Natural killer cell treated with Interleukin-12 subunit alpha and Interleukin-12 subunit beta and Interleukin-15 and Interleukin-18, amount 100 ng/mL, for 72 hours (primary cell): ENCODE measurements at places on chromosomes 6 and 20.

DNA sequence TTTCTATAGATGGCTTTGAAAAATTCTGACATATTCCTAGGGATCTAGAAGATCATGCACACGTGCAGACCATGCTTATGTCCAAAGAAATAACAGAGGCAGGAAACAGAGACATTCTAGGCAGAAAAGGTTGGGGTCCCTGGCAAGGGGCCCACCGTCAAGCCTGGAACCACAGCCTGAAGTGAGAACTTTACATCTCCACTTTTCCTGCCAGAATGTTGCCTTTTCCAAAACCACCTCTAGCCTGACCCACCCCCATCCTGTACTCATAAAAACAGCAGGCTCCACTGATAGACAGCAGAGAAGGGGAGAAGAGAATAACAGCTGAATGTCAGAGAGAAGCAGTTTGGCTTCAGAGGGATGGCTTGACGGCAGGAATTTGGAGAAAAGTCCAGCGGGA is 257.3 kb upstream of the NT5E start:
- DNase-seq, result no peak

- DNase-seq, result no peak
Measured at GRCh38 chr20:64058536-64058935, 4.5 kb upstream of the TCEA2 start.

- DNase-seq, result no peak
Measured at GRCh38 chr20:15986690-15987089, 586.6 kb downstream of the KIF16B start.

DNA sequence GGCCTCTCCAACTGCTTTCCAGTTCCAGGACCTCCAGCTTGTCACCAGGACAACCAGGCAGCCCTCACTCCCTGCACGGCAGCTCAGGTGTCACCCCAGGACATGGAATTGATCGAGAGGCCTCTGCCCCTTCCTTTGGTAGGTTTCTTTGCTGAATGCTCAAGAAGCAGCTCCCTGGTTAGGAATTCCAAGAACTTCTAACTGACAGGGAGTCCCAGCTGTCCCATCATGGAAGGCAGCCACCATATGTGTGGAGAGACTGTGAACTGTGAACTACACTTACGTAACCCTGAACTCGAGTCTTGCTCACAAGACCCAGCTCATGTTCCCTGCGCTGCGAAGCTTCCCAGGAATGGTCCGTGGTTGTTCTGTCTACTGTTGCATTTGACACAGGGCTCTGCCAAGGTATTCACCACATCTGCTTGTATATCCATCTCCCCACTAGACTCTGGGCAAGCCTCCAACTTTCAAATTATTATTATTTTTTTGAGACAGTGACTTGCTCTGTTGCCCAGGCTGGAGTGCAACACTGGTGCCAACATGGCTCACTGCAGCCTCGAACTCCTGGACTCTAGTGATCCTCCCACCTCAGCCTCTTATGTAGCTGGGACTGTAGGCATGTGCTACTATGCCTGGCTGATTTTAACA is 35.7 kb downstream of the MGME1 start:
- DNase-seq, result no peak

- no peak for DNase-seq
Measured at GRCh38 chr20:44848254-44849015, 37.1 kb upstream of the YWHAB start.

- DNase-seq, result no peak
Measured at GRCh38 chr6:72321788-72322187, 300.1 kb upstream of the KCNQ5 start.

DNA sequence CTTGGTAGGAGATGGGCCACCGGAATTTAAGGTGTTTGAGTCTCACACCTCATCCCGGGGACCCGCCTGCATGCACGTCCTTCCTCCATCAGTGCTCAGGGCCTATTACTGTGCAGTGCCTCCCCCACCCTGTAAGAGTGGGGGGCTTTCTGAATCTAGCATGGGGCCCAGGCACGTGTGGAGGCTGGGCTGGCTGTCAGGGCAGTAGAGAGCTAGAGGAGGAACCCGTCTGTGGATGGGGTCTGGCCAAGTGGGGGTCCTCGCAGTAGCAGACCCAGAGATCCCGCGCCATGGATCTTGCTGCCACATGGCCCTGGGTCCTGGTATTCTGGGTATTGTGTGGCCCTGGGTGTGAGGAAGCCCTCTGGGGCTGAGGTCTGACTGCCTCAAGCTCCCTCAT is 42.9 kb downstream of the SRC start:
- peak; percentile 18 for DNase-seq
